GDM1 (cell line): ENCODE measurements at places on chromosomes 2 and 18.

DNA sequence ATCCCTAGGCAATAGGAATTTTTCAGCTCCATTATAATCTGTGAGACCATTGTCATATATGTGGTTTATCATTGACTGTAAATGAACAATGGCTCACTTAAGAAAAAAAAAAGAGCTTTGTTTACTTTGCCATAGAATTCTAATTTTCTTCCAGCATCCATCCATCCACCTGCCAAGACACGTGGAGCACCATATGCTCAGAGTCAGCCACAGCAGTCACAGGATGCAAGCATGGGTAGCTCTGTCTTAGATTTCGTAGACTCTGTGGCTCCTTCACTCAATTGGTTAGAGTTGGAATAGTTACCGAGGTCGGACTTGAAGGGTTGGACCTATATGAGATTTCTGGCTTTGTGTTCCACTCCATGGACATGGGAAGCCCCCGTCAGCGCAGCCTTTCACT is 75.6 kb downstream of the COA5 start:
- DNase-seq = no peak

DNA sequence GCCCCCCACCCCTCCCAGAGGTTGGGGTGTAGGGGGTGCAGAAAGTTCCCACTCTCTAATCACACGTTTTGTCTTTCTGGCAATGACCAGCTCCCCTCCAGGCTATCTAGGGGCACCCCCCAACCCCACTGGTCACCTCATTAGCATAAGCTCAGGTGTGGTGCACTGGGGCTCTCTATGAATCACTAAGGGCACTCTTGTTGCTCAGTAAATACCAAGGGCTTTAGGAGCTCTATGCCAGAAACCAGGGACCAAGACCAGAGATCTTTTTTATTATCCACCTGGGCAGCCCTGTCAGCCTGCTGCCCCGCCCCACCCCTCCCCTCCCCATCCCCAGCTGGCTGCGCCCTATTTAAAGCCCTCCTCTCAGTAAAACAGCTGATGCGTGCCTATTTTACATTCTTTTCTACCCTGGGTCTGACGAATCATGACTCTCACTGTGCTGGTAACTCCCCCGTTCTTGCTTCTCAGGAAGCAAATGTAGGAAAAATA is 24.3 kb downstream of the NCK2 start:
- DNase-seq = no peak

DNA sequence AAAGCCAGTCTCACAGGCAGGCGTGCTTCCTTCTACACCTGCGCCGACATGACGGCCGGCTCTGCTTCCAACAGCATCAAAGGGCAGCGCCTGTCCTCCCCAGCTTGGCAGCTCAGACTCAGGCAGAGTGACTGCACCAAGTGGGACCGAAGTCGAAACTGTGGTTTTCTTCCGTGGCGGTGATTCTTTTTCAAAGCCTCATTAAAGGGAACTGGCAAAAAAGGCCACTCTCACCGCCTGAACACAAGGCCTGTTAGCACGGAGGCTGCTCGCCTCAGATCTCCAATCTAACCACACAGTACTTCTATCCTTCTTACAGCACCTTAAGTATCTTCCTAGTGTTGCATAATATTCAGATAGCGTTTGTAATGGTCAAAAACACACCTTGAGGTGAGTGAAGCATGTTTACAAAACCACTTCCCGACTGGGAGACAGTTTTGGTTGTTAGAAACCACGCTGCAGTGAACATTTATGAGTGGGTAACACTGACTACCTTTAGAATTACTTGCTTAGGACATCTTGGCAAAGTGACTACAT is 236.4 kb downstream of the HDAC4 start:
- no peak for DNase-seq

DNA sequence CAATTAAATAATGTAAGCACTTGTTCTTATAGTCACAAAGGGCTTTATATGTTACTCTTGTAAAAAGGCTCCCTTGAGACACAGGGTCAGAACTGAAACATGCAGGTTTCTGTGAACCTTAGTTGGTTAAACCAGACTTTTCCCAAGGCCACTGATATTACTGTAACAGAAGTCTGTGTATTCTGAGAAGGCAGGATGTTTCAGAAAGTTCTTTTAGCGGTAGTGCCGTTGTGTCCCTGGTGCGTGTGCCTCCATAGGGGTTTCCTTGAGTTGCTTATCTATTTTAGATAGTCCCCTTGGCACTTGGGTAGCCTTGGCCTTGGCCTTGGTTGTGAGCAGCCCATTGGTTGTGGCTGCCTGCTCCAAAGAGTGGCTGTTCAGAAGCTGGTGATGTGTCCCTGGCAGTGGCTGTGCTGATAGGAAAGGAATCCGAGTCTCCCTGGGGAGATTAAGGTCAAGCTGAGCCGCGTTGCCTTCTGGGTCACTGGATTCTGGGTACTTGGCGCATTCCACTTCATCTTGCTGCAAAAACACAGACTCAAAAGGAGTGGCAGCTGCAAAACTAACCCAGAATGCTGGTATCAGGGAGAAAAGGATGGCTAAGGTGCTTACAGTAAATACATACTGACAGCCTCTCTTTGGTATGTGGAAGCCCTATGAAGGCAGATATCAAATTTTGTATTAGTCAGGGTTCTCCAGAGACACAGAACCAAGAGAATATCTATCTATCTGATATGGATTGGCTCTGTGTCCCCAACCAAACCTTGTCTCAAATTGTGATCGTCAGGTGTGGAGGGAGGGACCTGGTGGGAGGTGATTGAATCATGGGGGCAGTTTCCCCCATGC is 69.7 kb downstream of the FHOD3 start:
- DNase-seq = no peak

DNA sequence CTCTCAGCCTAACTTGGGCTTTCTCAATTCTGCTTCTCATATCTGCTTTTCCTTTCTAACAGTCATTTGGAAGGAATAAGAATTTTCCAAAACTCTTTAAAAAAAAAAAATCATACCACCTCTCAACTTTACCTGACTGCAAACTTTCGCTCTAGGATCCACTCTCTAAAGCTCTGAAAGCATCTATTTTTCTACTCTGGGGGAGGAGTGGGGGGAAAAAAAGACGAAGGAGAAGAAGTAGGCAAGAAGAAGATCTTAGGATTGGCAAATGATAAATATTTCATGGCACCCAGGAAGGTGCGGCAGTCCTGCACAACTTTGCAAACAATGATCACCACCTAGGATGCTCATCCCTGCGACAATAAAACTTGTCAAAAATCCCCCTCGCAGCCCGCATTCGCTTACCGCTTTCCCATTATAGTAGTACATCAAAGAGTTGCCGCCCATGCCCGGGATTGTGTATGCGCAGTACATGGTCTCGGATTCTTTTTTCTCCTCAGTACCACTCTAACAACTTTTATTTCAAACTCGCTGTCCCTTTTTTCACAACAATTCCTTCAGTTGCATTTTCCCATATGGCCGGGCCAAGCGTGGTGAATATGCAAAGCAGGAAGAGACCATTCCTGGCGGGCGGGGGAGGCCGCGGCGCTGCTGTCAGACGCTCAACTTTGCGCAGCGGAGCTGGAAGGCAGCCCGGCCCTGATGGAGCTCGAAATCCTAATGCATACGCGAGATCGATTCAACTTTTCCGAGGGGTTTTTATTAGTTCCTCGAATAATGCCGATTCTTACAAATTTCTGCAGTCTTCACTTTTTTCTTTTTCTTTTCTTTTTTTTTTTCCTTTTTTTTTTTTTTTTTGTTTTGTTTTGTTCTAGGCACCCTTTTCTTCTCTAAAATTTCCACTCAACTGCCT is 266.5 kb downstream of the TCF4 start:
- no peak for DNase-seq

GRCh38 chr18:79106084-79106483 is 36.9 kb downstream of the ATP9B start:
- no peak for DNase-seq

- DNase-seq = no peak
Measured at GRCh38 chr2:29425866-29426265, 310.7 kb downstream of the CLIP4 start.

- DNase-seq = no peak
Measured at GRCh38 chr18:8479789-8480188, 129.4 kb upstream of the RAB12 start.

DNA sequence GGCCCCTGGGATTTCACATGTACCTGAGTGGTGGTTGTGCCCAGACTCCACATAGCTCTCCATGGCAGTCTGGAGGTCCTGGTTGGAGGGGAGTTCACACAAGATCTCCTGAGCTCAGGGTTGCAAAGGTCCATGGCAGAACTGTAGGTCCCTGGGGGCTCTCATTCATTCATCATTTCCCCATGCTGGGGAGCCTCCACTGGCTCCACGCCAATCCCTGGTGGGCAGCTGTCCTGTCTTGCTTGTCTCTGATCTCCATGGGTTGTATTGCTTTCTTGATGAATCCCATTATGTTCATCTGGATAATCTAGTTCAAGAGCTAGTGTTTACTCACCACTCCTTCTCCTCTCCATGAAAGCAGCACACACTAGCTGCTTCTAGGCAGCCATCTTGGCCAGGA is 42.4 kb downstream of the ZSWIM2 start:
- DNase-seq = no peak

GRCh38 chr2:138922973-138923563 is 142.9 kb upstream of the NXPH2 start:
- no peak for DNase-seq
